ENCODE measurements at places on chromosomes 13 and 19.

DNA sequence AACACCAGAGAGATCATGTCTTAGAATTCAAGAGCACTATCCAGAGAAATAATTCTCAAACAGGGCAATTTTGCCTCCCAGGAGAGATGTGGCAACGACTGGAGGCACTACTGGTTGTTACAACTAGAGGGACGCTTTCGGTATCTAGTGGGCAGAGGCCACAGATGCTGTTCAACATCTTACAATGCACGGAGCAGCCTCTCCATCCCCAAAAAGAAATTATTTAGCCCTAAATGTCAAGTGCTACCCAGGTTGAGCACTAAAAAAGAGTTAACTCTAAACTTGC, 78.6 kb downstream of the ABCC4 start:
- no peak for DNase-seq

DNA sequence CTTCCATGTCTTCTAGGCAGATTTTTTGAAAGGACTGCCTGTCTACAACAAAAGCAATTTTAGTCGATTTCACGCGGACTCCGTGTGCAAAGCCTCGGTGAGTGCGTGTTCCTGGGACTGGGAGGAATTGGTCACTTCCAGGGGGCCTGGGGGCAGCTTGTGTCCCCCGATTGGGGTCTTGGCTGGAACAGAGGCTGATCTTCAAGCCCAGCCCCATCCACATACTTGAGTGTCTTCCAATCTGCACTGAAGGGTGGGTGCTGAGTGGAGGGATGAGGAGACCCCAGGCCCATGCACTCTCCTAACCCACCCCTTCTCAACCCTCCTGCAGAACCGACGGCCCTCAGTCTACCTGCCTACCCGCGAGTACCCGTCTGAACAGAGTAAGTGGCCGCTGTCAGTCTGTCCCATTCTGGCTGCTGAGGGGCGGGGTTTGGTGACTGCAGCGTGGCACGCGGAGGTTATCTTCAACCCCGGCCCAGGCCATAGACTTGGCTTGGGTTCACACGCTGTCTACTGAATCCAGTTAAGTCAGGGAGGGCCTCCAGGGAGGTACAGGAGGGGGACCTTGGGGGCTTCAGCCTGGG, 4.7 kb downstream of the DDA1 start:
- no peak for DNase-seq

GRCh38 chr19:10725415-10725814, 7.5 kb downstream of the DNM2 start:
- no peak for DNase-seq

DNA sequence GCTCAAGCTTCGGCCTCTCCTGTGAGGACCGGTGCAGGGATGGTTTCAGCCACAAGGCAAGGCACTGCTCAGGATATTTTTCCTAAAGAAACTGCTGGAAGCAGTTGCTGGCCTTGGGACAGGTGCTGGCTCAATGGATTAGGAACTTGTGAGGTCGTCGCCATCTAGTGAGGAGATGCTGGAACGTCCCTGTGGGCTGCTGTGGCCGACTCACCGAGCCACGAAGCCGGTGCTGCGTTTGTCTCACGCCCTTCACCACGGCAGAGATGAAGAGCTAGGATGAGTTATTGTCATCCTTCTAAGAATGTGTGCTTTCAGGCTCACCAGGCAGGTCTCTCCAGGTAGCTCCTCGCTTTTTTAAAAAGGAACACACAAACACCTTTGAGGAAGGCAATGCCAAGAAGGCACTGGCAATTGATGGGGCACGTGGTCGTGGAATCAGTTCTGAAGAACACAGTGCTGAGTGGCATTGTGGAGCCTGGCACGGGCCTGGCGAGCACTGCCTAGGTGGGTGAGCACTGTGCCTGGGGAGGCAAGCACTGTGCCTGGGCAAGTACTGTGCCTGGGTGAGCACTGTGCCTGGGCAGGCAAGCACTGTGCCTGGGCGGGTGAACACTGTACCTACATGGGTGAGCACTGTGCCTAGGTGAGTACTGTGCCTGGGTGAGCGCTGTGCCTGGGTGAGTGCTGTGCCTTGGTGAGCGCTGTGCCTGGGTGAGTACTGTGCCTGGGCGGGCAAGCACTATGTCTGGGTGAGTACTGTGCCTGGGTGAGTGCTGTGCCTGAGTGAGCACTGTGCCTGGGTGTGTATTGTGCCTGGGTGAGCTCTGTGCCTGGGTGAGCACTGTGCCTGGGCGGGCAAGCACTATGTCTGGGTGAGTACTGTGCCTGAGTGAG, 140.4 kb downstream of the TEX29 start:
- DNase-seq: peak; percentile 15

DNA sequence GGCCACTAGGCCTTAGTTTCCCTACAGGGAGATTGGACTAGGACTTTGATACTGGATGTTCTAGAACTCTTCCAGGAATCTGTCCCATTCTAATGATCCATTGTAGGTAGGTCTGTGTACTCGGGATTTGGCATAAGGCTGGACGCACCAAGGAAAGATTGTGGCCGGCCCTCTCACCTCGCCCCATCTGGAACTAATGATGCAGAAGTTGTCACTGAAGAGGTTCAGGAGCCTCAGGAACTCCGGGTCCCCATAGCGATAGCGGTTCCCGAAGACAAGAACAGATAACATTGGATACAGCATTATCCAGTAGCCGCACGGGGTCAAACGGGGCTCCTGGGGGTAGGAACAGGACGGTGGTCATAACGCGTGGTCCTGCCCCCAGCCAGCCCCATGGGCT, 11.2 kb downstream of the EGLN2 start:
- DNase-seq: no peak

DNA sequence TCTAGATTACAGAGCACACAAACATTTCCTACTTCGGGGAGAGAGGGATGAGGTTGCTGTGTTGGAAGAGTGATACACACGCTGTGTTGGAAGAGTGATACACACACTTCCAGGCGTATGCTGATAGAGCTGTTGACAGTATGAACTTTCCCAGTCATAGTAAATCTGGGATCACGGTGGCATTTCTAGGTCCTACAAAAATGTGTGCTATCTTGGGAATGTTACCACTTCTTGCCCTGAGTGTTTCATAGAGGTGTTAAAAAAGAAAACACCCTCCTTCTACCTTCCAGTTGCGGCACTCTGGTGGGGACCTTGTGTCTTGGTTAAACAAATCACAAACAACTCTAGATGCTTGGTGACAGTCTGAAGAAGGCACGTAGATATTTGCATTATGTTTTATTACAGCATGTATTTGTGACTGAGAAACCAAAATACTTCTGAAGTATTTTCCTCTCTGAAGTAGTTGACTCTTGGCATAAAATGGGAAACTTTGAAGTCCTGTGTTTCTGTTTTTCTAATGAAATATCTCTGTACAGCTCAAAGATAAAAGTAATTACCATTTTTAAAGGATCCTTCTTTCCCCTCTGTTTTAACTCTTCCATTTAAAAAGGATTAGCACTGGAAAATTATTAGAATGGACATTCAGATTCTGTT, 52.5 kb downstream of the ARHGAP35 start:
- DNase-seq: no peak

DNA sequence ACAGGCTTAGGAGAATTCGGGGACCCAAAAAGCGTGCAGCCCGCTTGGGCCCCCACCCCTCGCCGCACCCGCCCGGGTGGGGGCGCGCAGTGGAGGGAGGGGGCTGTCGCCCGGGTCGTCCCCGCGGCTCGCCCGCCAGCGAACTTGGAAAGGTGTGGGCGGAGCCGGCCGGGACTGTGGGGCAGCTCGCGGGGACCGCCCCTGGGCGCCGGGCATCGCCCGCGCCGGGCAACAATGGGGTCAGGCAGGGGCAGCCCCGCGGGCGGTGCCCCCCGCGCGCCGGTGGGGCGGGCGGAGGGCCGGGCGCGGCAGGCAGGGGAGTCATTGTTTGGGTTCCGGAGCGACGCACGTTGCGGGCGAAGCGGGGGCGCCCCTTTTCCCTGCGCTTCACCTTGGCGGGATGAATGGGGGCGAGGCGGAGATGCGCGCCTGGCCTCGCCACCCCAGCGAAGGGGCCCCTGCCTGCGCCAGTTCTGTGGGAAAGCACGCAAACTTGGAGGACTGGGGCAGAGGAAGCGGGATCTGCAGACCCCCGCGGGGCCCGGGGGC, 647 bp upstream of the KLF12 start:
- DNase-seq: no peak

- DNase-seq: no peak
Measured at GRCh38 chr19:38062959-38063761, 156.2 kb downstream of the SIPA1L3 start.

- no peak for DNase-seq
Measured at GRCh38 chr19:39823686-39824085, 10.3 kb downstream of the DYRK1B start.

GRCh38 chr13:47480951-47481350, 520.1 kb downstream of the SUCLA2 start:
- no peak for DNase-seq

DNA sequence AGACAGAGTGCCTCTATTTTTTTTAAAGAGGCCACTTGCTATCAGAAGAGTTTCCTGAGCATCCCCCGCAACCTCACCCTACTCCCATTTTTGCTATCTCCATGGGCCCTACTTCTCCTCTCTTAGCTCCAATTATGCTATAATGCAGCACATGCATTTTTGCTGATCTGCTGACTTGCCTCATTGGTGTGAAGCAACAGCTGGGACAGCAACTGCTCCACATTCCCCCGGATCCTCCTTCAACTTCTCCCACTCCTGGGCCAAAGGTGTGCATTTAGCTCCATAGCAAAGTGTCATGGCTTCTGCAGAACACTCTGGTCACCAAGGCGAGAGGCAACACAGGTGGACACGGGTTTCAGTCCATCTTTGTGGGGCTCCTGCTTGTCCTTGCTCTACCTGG, 56.7 kb upstream of the USP29 start:
- no peak for DNase-seq

- DNase-seq: no peak
Measured at GRCh38 chr13:113489549-113490495, 689 bp downstream of the DCUN1D2 start.
